Caco-2 (cell line): ENCODE measurements at places on chromosomes 13 and 19. TPM values are rescaled to one million over a fixed set of nuclear protein-coding genes. Genes with fewer than 3 reads are reported as not detected.

GRCh38 chr19:1131718-1132551 is 28.1 kb downstream of the GPX4 start:
- H3K27ac ChIP-seq, result no peak overlapping the region
- no peaks in the 10 kb centered on the region for H3K36me3 ChIP-seq
- peak; percentile 45 for DNase-seq
- peak overlapping the region; percentile 34 for H3K4me3 ChIP-seq
- H3K27me3 ChIP-seq, result no peaks in the 10 kb centered on the region

- H3K27ac ChIP-seq, result no peak within 1 kb of the TSS
- H3K27me3 ChIP-seq, result no peaks in the 10 kb centered on the region
- DNase-seq, result no peak
- H3K4me3 ChIP-seq, result no peak within 1 kb of the TSS
- no peaks in the 10 kb centered on the region for H3K4me1 ChIP-seq
- no peaks in the 10 kb centered on the region for H3K36me3 ChIP-seq
These were observed at the start of gene LAIR1 for GRCh38 chr19:54364775-54365257. Gene LAIR1 (minus strand): TSS chr19:54364931. CDS start chr19:54364804, 127 bp downstream.

DNA sequence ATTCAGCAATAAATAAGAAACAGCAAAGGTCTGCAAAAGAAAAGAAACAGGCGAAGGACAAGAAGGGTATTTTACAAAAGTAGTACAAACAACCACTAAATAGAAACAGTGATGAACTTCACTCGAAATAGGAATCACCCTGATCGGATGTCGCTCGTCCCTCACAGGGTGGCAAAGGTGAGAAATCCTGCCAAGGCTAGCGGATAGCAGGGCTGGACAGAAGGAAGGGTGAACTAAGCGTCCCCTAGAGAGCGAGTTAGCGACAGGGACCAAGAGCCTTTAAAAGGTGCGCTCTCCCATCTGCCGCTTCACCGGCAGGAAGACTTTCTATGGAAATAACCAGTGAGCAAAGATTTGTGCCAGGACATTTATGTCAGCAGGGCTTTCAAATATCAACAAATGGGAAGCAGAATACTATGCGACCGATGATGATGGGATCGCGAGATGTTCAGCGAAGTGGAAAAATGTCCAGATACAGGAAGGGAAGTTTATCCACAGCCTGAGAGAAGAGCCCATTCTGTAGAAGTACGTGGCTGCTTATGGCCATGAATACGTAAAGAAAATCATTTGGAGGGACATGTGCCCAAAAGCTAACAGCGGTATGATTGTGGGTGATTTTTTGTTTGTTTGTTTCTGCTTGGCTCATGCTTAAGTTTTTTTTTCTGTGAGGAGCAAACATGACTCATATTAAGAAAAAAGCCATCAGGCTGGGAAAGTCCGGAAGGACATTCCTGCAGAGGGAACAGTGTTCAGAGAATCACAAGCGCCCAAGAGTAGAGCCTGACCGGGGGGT is 18.9 kb downstream of the ELAVL1 start:
- peak overlapping the region; percentile 18 for H3K27ac ChIP-seq
- no peak for DNase-seq
- no peaks in the 10 kb centered on the region; the same call in 1 of the 2 replicates for H3K36me3 ChIP-seq

KIR2DL4 gene
- total RNA-seq, result not detected in 2 replicates

DNA sequence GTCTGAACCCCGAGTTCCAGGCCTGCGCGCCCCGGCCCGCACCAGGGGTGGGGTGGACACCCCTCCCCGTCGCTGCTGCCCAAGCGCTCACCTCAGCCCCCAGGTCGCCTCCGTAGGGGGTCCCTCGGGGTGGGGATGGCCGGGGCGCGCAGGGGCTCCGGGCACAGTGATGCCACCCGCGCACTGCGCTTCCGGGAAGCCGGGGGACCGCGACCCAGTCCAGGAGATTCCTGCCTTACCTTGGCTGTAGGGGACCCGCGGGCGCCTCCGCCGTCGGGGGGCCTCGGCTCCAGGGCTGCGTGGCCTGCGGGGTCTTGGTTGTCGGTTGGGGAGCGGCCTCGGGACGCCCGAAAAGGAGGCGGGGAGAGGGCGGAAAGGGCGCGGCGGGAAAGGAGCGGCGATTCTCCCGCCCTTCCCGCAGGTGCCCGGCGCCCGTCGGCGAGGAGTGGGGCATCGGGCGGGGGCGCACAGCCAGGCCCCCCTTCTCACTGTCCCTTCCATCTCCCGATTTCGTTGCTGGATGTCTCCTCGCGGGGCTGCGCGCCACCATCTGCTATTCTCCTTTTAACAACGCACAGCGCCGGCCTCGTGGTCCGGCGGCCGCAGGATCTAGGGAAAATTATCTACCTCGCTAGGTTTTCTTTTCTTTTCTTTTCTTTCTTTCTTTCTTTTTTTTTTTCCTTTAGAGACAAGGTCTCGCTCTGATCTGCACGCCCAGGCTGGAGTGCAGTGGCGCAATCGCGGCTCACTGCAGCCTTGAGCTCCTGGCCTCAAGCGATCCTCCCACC is at the start of gene KEAP1:
TSS of gene KEAP1 (minus strand) at position 355 of the 788 bp plus-strand sequence. CDS start 3,323 bp downstream, outside the sequence.
- peaks cover 4% of the 10 kb centered on the region for H3K36me3 ChIP-seq
- DNase-seq, result peak; percentile 59
- peak within 1 kb of the TSS; percentile 95 for H3K4me3 ChIP-seq

DNA sequence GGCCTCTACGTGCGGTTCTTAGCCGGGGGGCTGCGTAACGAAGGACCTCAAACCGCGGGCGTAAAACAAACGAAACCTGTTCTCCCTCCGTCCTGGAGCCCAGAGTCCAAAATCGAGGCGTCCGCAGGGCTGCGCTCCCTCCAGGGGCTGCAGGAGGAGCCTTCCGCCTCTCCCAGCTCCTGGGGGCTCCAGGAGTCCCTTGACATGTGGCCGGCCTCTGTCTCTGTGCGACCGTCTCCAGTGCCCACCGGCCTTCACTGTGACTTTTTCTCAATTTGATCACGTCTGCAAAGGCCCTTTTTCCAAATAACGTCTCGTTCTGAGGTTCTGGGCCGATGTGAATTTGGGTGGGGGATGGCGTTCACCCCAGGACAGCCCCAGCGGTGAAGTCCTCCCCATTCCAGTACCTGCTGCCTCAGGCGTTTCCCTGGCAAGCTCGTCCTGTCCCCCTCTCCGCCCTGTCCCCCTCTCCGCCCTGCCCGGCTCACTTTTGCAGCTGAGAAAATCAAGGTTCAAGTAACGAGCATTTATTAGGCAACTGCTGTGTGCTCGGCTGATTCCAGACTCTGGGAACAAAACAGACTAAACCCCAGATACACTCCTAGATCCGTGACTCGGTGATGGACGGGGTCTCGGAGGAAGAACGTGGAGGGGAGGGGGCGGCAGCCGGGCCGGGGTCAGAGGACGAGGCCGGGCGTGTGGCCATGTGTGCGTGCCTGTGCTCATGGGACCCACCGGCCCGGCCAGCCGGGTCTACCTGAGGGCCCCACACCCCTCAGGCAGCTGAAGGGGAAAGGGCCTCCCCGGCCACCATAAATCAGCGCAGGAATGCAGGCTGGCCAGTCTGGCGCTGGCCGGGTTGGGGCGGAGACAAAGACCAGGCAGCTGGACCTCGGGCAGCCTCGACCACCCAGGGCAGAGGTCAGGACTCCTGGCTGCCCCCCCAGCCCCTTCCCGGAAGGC is 28.1 kb upstream of the WDR18 start:
- no peaks in the 10 kb centered on the region for H3K27me3 ChIP-seq
- H3K27ac ChIP-seq, result peak overlapping the region; percentile 96
- peak overlapping the region; percentile 22 for H3K4me3 ChIP-seq

CABP5 gene
- total RNA-seq, result not detected in 2 replicates

DNA sequence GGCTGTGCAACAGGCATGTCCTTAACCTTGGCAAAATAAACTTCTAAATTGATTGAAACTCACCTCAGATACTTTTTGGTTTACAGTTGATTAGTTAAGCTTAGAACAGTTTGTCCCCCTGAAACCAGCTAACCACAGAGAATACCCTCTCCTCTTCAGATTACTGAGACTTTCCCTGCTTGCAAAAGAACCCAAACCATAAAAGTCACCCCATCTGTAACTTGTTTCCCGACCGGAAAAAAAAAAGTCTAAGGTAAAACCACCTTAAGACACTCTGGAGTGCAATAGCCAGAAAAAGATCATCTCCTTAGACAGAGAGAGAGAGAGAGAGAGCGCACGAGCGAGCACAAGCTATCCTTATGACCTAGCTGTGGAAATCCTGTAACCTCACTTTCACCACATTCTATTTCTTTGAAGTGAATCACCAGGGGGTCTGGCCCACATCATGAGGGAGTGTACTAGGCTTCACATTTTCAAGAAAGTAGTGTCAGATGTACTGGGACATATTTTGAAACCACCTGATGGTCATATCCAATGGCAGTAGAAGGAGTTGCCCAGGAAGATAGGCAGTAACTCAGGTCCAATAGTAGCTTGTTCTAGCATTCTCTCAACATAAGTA is 11.1 kb upstream of the GTF2F2 start:
- no peaks in the 10 kb centered on the region for H3K4me1 ChIP-seq
- H3K27ac ChIP-seq, result no peak overlapping the region
- H3K36me3 ChIP-seq, result no peaks in the 10 kb centered on the region

GRCh38 chr13:47111499-47111898 is 214.6 kb upstream of the HTR2A start:
- H3K4me1 ChIP-seq, result no peaks in the 10 kb centered on the region; the same call in 1 of the 2 replicates
- no peak overlapping the region for H3K27ac ChIP-seq
- no peaks in the 10 kb centered on the region for H3K36me3 ChIP-seq
- DNase-seq, result peak; percentile 5
- no peaks in the 10 kb centered on the region for H3K27me3 ChIP-seq

EXOC3L2 gene
- not detected in 2 replicates for total RNA-seq

C19orf73 gene
- total RNA-seq, result 1.7 and 2.1 TPM in 2 replicates

ANKLE1 gene
- 14.3 and 17.4 TPM in 2 replicates for total RNA-seq

- no peak overlapping the region for H3K27ac ChIP-seq
- H3K4me1 ChIP-seq, result 0 out of 2 replicates have a peak, but pooled peaks cover 5% of the 10 kb centered on the region
- DNase-seq, result no peak
- H3K27me3 ChIP-seq, result no peaks in the 10 kb centered on the region
These were observed 68.4 kb upstream of the TM9SF2 start for GRCh38 chr13:99432609-99433542.

ZNF208 gene
- not detected in 2 replicates for total RNA-seq

DNA sequence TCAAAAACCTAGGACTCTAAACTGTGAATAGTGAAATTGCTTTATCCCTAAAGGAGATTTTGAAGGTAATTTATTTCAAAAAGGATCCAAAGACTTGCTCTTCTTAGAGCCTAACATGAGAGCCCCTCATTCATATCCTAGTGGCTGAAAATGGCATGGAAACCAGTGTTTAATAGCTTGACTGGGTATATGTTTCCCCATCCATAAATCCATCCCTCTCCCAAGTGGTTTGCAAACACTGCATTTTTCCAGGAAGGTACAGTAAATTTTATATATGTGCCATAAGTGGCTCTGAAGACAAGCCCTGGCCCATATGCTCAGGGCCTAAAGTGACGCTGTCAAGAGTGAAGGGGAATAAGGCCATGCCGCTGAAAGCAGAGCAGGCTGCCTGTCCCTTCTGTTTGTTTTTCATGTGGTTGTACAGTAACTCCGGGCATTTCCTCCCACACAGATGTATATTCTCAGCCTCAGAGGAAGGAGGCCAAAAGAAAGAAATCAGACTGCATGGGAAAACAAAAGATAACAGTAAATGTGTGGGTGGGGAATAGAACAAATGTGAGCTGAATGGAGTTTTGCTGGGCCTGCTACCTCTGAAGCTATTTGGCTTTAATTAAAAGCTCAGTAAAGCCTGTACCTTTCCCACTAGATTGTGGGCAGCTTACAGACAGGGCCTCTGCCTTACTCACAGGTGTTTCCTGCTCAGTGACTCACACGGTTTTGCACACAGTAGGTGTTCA is 181.9 kb downstream of the PCDH9 start:
- H3K4me1 ChIP-seq, result no peaks in the 10 kb centered on the region
- no peak for DNase-seq
- no peaks in the 10 kb centered on the region for H3K27me3 ChIP-seq
- no peak overlapping the region for H3K27ac ChIP-seq
- H3K36me3 ChIP-seq, result no peaks in the 10 kb centered on the region

- H3K4me1 ChIP-seq, result peaks cover 23% of the 10 kb centered on the region
- no peaks in the 10 kb centered on the region for H3K27me3 ChIP-seq
- H3K4me3 ChIP-seq, result peak within 1 kb of the TSS; percentile 79
- H3K36me3 ChIP-seq, result 0 out of 2 replicates have a peak, but pooled peaks cover 1% of the 10 kb centered on the region
- peak within 1 kb of the TSS; percentile 98 for H3K27ac ChIP-seq
These were observed at the start of gene ATP7B for GRCh38 chr13:52010890-52011631. Gene ATP7B (minus strand): TSS chr13:52011450. CDS start chr13:52011337, 113 bp downstream.

GRCh38 chr13:91247768-91248167 is 99.7 kb upstream of the MIR17HG start:
- no peaks in the 10 kb centered on the region; the same call in 1 of the 2 replicates for H3K27me3 ChIP-seq
- no peak overlapping the region for H3K4me3 ChIP-seq
- no peak overlapping the region for H3K27ac ChIP-seq
- no peaks in the 10 kb centered on the region for H3K36me3 ChIP-seq
- DNase-seq, result no peak

DNA sequence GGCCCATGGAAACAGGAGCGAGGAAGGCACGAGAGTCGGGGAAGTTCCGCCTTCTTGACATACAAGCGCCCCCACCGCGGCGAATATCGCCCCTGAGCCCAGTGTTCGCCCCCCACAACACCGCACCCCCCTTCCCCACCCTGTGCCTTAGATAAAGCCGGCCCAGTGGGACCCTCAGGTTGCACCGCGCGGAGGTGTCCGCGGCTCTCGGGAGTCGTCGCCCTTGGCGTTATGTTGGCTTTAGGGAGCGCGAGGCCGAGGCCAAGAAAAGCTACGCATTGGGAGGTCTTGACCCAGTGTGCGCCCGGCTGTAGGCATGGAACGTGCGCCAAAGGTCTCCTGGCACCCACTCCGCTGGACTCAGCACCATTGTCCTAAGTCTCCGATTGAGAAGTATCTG is 603 bp upstream of the ZNF132 start:
- H3K36me3 ChIP-seq, result no peaks in the 10 kb centered on the region
- no peaks in the 10 kb centered on the region for H3K27me3 ChIP-seq
- no peak overlapping the region for H3K27ac ChIP-seq
- H3K4me1 ChIP-seq, result no peaks in the 10 kb centered on the region

DNA sequence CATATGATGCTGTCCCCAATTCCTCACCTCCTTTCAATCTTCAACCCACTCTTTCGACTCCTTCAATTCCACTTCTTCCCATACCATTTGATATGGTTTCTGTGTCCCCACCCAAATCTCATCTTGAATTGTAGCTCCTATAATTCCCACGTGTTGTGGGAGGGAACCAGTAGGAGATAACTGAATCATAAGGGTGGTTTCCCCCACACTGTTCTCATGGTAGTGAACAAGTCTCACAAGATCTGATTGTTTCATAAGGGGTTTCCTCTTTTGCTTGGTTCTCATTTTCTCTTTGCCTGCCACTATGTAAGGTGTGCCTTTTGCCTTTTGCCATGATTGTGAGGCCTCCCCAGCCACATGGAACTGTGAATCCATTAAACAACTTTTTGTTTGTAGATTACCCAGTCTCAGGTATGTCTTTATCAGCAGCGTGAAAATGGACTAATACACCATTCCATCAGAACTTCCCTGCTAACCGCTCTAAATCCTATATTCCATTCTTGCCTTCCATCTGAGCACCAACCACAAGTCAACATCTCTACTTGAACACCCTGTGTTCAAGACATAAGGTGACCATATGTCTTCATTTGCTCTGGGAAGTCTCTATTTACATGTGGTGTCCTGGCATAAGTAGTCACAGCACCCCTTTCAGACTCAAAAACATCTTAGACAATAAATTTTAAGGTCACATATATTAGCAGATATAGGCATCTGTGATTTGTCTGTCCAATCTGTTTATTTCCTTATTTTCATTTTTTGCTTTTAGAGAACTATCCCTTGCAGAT is 122.9 kb downstream of the TSHZ3 start:
- no peaks in the 10 kb centered on the region for H3K4me1 ChIP-seq
- H3K27me3 ChIP-seq, result no peaks in the 10 kb centered on the region
- no peak for DNase-seq
- H3K36me3 ChIP-seq, result no peaks in the 10 kb centered on the region

- H3K36me3 ChIP-seq, result no peaks in the 10 kb centered on the region
- no peaks in the 10 kb centered on the region for H3K4me1 ChIP-seq
- DNase-seq, result peak; percentile 62
- no peak overlapping the region for H3K4me3 ChIP-seq
- H3K27ac ChIP-seq, result no peak overlapping the region
- no peaks in the 10 kb centered on the region for H3K27me3 ChIP-seq
These were observed 465.1 kb upstream of the PCDH20 start for GRCh38 chr13:61880578-61881283.
